ENCODE measurements at places on chromosomes 5 and 9.

DNA sequence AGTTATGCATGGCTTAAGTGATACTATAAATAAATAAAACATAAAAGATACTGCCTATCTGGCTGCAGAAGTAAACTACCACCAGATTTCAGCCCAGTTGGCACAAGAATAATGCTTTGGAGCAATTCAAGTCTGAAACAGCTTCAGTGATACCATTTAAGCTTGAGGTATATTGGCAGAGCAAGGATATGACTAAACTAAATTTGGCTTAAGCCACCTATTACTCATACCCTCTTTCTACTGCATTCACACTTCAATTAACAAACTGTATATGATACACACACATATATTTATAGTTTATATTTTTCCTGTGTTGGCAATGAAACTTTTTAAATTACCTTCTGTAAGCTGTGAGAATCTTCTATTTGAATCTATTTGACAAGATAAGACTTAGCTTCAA lies 431.9 kb downstream of the ANXA1 start:
- DNase-seq, result no peak

DNA sequence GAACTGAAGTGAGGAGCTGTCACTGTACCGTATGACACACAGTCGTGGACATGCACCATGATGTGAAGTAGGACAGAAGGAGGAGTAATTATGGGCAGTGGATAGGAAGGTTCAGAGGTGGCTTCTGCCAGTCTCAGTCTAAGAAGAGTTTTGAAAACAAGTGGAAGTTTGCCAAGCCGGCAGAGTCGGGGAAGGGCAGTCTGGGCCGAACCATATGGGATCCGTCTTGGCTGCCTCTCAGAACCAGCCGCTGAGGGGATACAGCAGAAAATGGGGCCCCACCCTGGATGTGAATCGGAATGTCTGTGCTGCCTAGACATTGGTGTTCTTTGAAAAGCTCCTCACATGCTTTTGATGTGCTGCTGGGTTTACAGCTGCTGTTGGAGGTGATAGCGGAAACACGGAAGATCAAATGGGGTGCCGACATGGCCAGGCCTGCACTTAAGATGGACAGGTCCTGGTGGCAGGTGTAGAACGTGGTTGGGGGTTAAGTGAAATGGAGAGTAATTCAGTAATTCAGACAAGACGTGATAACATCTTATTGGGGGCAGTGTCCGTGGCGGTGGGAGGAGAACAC lies 11.2 kb downstream of the SNX18 start:
- no peak for DNase-seq

DNA sequence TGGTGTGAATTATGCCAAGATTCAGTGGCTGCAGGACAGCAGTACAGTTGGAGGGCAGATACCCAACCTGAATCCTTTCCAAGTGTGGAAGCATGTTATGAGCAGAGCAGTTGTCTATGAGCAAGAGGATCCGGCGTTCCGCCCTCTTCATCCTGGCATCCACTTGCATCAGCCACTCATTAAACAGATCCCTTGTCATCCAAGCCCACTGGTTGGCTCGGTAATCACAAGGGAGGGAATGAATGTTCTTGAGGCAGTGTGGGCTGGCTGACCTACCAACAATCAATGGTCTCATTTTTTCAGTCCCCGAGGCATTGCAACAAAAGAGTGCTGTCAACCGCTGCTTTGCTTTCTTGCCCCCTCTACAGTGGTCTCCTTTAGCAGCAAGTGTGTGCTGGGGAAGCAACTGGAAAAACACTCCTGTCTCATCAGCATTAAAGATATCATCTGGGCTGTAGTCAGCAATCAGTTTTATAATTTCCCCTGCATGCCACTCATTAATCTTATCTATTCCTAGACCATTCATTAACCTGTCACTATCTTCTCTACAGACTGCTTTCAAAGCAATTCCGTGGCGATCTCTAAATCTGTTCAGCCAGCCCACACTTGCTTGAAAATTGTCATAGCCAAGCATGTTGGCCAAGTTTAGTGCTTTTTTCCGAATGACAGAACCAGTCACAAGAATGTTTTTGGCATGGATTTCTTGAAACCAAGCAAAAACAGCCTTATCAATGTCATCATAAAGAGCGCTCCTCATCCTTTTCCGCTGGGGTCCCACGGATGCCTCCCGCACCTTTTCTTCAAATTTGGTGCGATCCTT lies 4.9 kb downstream of the TIGD6 start:
- DNase-seq, result no peak

DNA sequence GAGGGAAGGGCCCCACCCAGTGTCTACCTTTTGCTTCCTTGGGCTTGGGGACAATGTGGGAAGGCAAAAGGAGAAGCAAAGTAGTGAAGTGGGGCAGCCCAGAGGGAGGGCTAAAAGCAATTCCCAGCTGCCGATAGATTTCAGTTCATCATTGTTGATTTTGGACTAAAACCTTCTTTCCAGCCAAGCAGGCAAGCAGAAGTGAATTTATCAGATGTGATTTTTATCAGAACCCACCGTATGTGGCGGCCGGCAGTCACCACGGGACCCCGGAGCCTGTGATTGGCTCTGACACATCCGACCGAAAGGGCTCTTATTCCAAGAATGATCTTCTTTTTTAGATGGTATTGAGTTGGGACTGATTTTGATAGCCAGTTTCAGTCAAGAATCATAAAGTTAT lies 559.9 kb downstream of the PSAT1 start:
- no peak for DNase-seq

GRCh38 chr5:132877938-132878337 lies 4.5 kb downstream of the LEAP2 start:
- no peak for DNase-seq

DNA sequence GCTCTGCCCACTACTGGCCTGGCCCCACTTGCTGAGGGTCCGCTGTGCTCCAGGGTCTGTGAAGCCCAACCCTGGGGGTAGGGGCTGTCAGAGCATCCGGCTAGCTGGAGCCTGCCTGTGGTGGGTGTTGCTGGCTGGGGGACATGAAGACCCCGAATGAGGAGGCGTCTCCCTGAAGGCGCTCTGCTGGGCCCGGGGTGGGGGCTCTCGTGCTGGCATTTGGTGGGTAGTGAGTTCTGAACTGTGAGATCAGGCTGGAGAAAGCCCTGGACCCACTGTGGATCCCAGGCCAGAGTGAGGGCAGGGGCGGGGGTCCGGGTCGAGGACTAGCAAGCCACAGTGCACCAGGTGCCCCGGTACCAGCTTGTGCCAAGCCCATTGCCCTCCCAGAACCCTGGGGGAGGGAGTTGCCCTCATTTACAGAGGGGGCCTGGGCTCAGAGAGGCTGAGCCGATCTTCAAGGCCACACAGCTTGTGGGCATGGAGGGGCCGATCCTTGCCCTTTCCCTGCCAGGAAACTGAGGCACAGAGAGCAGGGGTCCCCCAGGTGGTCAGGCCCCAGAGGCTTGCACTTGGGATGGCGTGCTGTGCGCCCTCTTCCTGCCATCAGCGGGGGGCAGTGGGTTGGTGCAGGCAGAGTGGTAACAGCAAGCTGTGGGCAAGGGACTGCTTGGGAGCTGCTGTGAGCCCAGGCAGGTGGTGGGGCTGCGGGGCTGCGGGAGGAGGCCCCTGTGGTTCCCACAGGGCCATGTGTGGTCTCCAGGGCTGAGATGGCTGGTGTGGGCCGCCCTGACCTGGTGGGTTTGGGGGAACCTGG lies 15.9 kb downstream of the RXRA start:
- no peak for DNase-seq

- DNase-seq, result no peak
These were observed 1495.7 kb upstream of the WWC1 start for GRCh38 chr5:166795756-166796155.

- DNase-seq, result no peak
These were observed 17.3 kb downstream of the TCF7 start for GRCh38 chr5:134131578-134132350.

GRCh38 chr9:115262952-115263351 lies 145.0 kb upstream of the TNC start:
- DNase-seq, result no peak

- no peak for DNase-seq
These were observed 13.8 kb downstream of the NAIP start for GRCh38 chr5:71011194-71011792.

DNA sequence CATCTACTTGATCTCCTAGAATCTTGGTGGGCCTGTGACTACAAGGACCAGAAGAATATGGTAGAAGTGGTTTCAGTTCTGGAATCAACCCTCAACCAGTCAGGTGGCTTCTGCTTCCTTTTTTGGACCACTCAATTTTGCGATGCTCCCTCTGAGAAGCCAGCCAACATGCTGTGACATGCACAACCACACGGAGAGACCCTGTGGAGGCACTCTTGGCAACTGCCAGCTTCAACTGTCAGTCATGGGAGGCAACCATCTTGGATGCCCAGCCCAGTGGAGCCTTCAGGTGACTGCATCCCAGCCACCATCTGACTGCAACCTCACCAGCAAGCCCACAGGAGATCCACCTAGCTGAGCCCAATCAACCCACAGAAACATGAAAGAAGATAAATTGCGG lies 137.3 kb downstream of the FAM114A2 start:
- no peak for DNase-seq

- no peak for DNase-seq
These were observed 137.2 kb downstream of the C9orf50 start for GRCh38 chr9:129483415-129484351.

DNA sequence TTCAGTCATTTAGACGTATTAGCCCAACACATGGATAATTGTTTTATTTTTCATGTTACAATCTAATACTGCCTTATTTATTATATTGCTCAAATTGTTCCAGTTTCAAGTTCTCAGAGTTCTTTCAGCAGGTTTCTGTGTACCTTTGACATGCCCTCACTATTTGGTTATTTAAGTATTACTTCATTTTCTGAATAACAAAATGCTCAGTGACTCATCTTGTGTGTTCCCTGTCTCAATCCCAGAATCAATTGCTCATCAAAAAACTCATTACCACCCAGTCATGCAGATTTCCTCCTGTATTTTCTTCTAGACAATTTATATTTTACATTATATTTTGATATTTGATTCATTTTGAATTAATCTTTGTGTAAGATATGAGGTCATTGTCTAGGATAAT lies 562.6 kb downstream of the ANXA1 start:
- DNase-seq, result no peak
